ENCODE measurements at places on chromosomes 5 and 9.

- DNase-seq, result no peak
These were observed 228.3 kb downstream of the PDZD2 start for GRCh38 chr5:31867219-31867618.

- DNase-seq, result no peak
These were observed 1.0 kb downstream of the RABL6 start for GRCh38 chr9:136808806-136809158.

- no peak for DNase-seq
These were observed 96.7 kb upstream of the CHD1 start for GRCh38 chr5:99025298-99026045.

GRCh38 chr5:75412111-75412990 is 75.3 kb downstream of the HMGCR start:
- no peak for DNase-seq

DNA sequence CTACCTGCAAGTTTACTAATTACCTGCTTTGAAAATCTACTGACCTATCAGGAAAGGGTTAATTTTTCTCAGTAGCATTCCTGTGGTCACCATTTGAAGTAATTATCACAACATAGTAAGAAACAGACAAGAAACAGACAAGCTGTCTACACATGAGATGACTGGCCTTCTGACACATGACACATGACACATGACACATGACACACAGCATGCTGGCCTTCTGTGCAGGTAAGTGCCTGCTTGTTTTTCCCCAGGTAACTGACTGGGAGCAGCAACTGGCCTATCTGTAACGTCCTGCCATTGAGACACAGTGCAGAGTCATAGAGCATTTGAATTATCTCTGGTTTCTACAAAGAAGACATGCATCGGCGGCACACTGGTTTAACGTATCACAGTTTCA is 222.4 kb downstream of the CTNND2 start:
- no peak for DNase-seq

DNA sequence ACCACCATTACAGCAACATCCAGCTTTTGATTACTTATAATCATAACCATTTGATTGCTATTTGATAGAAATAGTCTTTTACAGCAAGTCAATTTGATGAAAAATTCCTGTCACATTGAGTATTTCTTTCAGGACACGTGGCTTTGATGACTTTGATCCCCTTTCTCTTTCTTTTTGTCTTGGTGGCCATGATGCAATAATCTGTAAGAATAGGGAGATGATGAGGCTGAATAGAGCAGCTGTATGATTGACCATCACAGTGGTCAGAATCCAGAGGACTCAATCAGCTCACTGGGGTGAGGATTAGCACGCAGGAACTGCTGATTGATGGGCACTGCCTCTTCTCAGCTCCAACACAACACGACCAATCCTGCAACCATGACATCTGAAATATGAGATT is 262.7 kb downstream of the PARP8 start:
- no peak for DNase-seq

- DNase-seq, result no peak
These were observed 478.5 kb upstream of the SMARCA2 start for GRCh38 chr9:1536522-1537170.

- DNase-seq, result no peak
These were observed 132.1 kb downstream of the COX7C start for GRCh38 chr5:86749841-86750240.

GRCh38 chr9:137740312-137740711 is 121.5 kb downstream of the EHMT1 start:
- DNase-seq, result no peak

DNA sequence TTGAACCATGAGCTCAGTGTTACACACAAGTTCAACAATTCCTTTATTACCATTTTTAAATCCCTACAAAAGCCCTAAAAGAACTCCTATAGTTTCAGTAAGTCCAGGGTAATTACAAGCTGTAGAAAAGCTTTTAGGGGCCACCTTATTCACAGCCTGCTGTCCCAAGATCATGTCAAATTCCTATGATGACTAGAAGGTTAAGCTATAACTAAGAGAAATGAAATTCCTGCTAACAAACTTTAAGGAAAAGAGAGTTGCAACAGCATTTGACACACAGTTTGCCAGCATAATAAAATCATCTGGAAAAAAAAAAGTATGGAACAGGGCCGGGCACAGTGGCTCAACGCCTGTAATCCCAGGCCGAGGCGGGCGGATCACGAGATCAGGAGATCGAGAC is 31.5 kb downstream of the TMEM245 start:
- no peak for DNase-seq

DNA sequence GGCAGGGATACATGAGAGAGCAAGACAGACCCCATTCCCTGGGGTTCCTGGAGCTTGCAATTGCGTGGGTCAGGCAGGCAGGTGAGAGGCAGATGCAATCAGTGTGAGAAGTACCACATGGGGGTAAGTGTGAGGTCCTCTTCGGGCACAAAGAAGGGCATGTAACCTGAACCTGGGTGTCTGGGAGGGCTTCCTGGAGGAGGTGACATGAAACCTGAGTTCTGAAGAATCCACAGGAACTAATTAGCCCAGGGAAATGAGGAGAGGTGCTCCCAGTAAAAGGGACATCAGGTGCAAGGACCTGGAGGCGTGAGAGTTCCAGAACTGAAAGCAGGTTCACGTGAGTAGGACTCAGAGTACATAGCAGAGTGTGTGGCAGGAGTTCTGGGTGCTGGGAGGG is 2.5 kb downstream of the AMBP start:
- DNase-seq, result no peak

Data from activated naive CD8-positive, alpha-beta T cell treated with anti-CD3 and anti-CD28 coated beads, Interleukin-2, amount 50 U/mL, for 24 hours (primary cell).